GM18507 (cell line): ENCODE measurements at places on chromosomes 2 and 18.

DNA sequence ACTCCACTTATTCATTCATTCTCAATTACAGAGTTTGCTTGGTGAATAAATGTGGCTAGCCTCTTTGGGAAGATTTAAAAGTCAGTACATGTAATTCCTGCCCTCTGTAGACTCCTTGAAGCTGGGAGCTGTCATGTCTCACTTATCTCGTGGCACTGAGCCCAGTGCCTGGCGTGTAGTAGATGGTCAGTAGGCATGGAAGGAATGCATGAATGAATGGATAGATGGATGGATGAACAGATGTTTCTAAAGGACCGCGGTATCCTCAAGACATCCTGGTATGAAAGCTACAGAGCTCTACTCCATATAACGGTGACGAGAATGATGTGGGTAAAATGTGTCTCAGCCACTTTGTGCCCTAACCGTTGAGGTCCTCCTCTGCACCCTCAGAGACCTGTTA, 83.0 kb downstream of the MARCO start:
- DNase-seq, result no peak

GRCh38 chr2:14257801-14258507, 374.6 kb upstream of the LRATD1 start:
- DNase-seq, result no peak

- DNase-seq, result peak; percentile 62
These were observed 17.3 kb upstream of the AGXT start for GRCh38 chr2:240851078-240851991.

DNA sequence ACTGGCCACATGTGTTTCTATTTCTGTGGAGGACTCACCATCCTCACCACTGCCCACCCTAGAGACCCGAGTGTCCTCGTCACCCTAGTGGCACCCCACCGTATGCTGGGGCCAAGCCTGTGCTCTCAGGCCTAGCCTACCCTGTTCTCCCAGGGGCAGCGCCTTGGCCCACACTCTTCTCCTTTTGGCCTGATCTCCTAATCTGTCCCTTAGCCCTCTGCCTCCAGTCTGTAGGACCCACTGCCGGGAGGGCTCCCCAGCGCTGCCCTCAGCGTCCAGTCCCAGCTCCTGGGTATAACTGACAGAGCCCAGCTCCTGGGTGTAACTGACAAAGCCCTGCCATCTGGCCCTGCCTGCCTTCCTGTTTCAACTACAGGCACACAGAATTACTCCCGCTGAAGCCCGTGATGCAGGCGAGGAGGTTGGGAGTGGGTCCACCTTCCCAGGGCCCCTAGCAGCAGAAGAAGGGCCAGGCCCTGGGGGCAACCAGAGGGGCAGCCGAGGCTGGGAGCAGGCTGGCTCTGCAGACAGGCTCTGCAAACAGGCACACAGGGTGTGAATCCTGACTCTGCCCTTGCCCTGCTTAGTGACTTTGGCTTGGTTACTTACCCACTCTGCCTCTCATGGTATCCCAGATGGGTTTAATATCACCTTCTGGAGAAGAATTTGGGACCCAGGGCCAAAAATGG, 25.6 kb upstream of the PTMA start:
- no peak for DNase-seq

DNA sequence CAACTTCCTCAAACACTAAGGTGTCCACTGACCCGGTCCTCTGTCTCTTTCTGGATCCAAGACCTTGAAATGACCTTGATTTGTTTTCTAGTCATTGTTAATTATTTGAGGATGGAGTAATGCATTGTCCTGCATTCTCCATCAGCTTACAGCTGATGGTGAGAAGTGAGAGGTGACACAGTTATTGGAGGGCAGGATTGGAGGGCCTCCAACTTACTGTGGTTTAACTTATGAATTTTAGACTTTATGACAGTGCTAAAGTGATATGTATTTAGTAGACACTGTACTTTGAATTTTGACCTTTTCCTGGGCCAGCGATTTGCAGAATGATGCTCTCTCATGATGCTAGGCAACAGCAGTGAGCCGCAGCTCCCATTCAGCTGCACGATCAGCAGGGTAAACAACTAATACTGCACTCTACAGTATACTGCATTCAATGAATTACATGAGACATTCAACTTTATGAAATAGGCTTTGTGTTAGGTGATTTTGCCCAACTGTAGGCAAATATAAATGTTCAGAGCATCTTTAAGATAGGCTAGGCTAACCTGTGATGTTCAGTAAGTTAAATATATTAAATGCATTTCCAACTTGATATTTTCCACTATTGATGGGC, 200.0 kb upstream of the MEX3C start:
- no peak for DNase-seq

DNA sequence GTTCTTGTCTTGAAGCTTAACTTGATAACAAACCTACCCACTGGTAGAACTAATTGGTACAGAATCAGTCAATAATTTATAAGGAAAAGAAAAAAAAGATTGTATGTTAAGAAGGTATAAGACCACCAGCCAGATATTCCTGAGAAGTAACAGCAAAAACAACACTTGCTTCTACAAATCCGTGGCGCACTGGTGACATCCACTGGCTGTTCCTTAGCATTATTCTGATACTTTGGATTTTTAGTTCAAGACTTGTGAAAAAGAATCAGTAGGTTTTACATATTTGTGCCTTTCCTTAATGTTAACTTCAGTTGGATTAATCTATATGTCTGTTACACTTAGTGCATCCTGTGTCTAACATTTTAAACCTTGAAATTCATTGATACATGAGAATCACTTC, 141.8 kb downstream of the GRB14 start:
- DNase-seq, result no peak

DNA sequence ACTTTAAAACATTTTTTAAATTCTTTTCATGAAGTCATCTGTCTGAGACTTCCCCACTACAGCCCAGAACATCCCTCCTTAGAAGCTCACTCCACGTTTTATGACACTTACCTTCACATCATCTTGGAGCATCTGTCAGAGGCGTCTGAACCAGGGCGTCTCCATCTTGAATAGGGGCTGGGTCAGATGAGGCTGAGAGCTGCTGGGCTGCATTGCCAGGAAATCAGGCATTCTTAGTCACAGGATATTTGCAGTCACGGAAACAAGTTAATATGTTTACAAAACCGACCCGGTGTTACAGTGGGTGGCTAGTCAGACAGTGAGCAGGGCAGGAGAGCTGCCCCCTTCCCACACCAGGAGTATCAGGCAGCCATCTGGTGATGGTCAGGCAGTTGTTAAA, 456.5 kb downstream of the FBXO15 start:
- DNase-seq, result no peak

- no peak for DNase-seq
These were observed 324.2 kb downstream of the PDE11A start for GRCh38 chr2:177748360-177748759.

DNA sequence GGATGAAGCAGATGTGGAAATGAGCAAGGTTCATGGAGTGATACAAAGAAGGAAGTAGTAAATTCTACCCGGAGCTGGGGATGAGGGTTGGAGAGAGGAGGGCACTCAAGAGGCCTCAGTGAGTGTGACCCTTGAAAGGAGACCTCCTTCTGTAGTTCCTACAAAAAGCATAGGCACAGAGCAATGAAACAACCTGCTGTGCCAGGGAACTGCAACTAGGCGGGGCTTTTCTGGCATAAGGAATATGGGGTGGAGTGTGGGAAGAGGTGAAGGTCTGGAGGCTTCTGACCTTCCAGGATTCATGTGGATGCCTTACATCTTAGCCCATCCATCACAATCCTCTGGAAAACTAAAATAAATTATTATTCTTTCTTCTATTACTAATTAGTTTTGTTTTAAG, 25.5 kb upstream of the PGAP1 start:
- DNase-seq, result no peak

- DNase-seq, result no peak
These were observed 145.1 kb downstream of the PIEZO2 start for GRCh38 chr18:11004294-11004693.

GRCh38 chr18:55853268-55853667, 265.3 kb upstream of the TCF4 start:
- DNase-seq, result no peak

DNA sequence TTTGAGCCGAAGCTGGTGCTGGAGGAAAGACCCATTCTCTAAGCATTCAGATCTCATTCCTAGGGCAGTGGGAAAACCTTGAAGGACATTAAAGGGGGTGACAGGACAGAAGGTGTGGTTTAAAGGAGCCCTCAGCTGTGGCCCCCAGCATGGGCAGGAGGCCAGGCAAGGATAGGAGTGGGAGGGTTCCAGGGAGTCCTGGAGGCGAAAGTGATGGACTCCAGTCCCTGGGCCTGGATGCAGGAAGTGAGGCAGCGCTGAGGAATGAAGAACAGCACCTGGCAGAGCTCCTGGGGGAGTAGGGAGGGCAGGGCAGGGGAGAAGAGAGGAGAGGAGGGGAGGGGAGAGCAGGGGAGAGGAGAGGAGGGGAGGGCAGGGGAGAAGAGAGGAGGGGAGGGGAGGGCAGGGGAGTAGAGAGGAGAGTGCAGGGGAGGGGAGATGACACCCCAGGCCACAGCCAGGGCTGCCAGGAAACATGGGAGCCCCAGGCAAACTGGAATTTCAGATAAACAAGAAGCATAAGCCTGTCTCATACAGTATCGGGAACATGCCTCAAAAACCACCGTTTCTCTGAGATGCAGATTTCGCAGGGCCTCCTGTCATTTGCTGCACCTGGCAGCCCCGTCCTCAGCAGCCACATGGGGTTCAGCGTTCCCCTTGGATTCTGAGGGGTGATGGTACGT, 5.7 kb downstream of the RAMP1 start:
- no peak for DNase-seq

- no peak for DNase-seq
These were observed 42.1 kb downstream of the ST6GAL2 start for GRCh38 chr2:106843910-106844250.

- no peak for DNase-seq
These were observed 15.1 kb downstream of the MYL1 start for GRCh38 chr2:210299866-210300373.

- DNase-seq, result no peak
These were observed 30.0 kb downstream of the IL1R2 start for GRCh38 chr2:102021779-102022178.

DNA sequence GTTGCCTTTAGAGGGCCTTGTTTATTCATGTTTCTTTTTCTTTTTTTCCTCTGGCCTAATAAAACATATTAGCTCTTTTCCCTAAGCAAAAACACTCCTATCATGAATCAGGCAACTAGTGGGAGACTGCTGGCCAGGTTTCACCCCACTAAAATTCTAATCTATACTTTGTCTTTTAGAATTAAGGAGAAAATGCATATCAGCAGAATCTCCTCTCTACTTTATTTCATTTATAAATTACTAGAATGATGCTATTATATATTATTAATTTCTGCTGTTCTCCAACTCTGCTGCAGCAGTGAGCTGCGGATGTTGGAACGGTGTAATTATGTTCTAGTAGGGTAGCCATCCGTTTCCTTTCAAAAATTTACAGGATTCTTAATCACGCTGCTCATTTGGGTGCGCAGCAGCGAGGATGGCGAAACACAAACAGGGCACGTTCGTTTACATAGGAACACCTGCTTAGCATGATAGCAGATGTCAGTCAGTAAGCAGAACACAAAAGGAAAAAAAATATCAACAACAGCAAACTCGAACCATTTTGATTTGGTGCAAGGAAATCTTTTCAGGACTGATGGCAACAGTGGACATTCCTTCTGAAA, 30.5 kb downstream of the ZEB2 start:
- DNase-seq, result no peak

- DNase-seq, result no peak
These were observed 143.2 kb upstream of the SERTAD2 start for GRCh38 chr2:64796926-64797325.

GRCh38 chr18:21262979-21263378, 20.9 kb downstream of the GREB1L start:
- no peak for DNase-seq

- DNase-seq, result no peak
These were observed 6.5 kb downstream of the CERS6 start for GRCh38 chr2:168462543-168463045.

DNA sequence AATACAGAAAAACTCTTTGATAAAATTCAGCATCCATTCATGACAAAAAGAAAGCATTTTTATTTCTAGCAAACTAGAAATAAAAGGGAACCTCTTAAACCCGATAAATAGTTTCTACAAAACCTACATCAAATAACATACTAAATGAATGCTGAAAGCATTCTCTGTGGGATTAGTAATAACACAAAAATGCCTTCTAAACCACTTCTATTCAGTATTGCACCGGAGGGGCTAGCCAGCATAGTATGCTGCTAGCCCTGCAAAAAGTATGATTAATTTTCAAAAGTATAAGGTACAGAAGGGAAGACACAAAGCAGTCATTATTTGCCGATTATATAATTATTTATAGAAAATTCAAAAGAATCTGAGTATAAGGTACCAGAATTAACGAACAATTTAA, 145.2 kb downstream of the DTNB start:
- no peak for DNase-seq

DNA sequence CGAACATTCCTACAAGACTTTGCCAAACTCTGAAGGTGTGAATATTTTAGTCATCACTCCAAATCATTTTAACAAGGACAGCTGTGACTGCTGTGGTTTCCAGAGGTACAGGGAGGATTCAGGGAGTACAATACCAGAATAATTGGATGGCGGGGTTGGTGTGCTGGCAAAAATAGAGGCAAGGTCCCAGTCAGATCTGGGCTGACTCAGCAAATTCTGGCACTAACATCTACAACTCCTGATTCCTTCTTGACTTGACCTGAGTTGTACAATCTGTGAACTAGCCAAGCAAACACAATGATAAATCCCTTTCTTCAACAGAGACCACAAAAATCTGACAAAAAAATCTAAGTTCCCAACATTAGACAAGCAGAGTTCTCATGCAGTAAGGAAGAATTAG, 40.4 kb downstream of the RMP24 start:
- DNase-seq, result no peak

DNA sequence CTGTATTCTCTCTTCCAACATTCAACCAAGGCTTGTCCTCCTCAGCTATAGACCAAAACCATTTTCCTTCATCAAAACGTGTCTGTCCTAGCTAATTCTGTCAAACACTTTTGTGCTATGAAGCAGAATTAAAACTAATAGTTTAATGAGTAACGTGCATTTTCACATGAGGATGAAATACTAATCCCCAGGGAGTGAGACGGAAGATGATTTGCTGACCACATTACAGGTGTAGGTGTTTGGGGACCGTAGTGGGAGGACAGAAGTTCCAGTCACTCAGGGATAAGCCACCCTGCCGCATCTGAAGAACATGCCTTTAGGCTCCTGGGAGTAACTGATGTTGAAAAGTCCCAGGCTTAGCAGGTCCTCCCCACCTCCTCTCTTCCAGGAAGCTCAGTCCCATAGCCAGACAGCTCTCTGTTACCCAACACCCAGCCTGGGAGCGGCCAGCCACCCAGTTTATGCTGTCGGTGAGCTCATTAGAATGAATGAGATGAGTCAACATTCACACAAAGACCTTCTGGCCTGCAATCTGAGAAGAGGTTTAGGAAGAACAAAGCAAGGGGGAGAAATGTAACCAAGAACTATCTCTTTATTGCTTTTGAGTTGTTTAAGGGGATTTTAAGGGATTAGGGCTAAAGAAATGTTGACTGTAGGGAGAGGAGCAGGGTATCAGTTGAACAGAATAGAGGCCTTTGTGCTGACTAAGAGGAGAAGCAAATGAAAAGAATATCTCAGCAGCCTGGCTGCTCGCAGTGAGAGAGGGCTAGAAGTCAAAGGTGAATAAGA, 122.5 kb downstream of the FOXI3 start:
- no peak for DNase-seq

GRCh38 chr2:102832789-102833188, 71.0 kb downstream of the TMEM182 start:
- DNase-seq, result no peak

- no peak for DNase-seq
These were observed 25.4 kb downstream of the DSG4 start for GRCh38 chr18:31402026-31402373.
